ENCODE measurements at places on chromosomes 12 and 14.

GRCh38 chr12:65725376-65725775, 98.9 kb upstream of the HMGA2 start:
- no peak for DNase-seq

- DNase-seq: no peak
Observed at GRCh38 chr12:2804393-2805142, 7.9 kb upstream of the ITFG2 start.

DNA sequence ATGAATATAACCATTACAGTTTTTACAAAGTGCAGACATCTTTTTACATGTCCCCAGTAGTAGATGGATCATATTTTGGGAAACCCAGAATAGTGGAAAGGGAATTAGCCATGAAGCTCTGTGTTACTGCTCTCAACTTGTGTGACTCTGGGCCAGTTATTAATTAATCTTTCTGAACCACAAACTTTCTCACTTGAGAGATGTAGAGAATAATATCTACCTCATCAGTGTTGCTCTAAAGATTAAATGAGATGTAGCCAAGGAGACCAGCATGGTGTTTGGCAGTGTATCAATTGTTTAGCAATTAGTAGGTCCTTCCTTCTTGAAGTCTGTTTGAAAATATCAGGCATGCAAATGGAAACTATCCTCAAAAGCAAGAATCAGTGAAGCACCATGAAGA, 169.2 kb downstream of the TMTC2 start:
- DNase-seq: no peak

- DNase-seq: no peak
Observed at GRCh38 chr14:61109288-61109687, 128.2 kb downstream of the SLC38A6 start.

- DNase-seq: no peak
Observed at GRCh38 chr14:89061696-89062095, 237.2 kb downstream of the TTC8 start.

DNA sequence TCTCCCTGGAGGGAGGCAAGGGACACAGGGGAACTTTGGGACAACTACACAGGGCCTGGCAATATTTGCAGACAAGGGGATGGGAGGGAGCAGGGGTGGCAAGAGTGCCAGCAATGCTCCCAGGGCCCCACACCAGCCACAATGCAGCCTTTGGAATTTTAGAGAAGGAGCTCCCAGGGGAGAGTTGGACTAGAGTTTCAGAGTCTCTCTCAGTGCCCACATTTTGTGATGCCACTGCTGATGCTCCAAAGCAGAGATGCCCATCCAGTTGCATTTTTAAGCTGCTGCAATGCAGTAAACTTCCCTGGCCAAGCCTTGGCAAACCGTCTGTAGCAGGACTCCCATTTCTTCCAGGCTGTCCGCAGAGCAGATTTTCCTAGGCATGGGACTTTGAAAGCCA, 98.9 kb downstream of the ZFP36L1 start:
- DNase-seq: no peak

DNA sequence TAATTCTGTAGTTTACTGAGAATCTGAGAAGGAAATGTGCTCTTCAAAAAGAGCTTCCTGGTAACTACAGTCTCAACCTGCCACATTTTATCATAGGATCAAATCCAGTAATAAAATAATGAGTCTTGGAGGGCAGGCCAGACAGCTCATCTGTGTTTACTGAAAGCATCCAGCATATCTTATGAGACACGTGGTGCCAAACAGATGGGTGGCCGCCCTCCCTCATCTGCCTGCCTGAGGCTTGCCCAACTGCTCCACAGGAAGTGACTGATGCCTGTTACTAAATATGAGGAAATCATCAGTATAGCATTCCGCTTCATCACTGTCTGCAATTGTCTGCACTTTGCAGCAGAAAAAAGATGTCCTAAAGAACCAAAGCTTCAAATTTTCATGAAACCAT, 13.5 kb downstream of the DHRS7 start:
- no peak for DNase-seq

- no peak for DNase-seq
Observed at GRCh38 chr12:48861111-48861510, 4.6 kb downstream of the RND1 start.

- DNase-seq: no peak
Observed at GRCh38 chr14:94143711-94144110, 14.3 kb upstream of the IFI27L2 start.

DNA sequence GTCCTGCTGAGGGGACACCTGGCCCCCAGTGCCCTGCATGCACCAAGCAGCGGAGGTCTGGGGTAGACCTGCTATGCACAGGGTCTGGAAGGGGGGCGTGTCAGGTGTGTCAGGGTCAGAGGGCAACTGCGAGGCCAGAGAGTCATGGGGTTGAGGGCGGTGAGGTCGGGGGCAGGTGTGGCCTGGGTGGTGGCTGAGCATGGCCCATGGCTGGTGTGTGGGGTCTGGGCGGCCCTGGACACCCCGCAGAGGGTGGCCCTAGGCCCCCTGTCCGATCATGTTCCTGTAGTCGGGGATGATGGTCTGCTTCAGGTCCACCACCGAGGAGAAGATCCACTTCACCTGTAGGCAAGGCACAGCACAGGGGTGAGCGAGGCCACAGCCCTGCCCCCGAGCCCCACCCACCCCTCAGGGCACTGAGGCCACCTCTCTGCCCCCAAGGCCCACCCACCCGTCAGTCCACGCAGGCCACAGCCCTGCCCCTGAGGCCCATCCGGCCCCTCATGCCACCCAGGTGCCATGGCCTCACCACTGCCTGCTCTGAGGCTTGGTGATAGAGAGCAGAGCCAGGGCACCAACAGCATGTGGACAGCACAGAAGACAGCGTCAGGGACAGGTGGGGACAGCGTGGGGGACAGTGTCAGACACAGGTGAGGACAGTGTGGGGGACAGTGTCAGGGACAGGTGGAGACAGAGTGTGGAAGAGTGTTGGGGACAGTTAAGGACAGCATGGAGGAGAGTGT, 211.3 kb downstream of the TMEM121 start:
- DNase-seq: no peak

DNA sequence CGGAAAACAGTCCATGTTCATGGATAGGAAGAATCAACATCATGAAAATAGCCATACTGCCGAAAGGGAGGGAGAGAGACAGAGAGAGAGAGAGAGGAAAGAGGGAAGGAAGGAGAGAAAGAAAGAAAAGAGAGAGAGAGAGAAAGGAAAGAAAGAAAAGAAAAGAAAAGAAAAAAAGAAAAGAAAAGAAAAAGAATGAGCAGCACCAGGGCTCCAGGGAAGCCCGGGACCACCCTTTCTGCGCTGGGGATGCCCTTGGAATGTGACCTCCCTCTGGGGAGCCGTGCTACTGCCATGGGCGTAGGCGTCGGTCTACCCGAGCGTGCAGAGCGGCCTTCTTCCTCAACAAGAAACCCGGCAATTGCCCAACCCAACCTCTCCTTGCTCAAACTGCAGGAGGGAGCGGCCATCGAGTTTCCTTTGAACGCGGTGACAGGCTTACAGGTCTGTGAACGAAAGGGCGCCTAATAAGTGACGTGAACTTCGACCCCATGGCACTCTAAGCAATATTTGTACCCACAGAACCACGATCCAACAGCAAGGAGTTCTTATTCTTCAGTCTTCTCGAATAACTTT, 16.9 kb downstream of the OR6S1 start:
- DNase-seq: no peak

DNA sequence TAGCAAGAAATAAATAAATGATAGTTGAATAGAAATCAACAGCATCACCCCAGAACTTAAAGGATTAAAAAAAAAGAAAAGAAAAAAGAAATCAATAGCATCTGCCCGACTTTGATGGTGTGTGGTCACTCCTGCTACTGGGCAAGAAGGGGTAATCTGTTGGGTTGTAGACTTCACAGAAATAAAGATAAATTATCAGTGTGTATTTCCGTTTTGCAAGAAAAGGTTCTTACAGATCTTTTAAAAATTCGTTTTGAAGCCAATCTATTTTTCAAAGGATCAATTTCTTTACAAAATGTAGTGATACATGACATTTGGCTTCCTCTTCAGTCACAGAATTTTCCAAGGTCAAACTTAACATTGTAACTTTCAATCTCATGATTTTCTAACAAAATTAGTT, 448.9 kb upstream of the FAR2 start:
- no peak for DNase-seq

DNA sequence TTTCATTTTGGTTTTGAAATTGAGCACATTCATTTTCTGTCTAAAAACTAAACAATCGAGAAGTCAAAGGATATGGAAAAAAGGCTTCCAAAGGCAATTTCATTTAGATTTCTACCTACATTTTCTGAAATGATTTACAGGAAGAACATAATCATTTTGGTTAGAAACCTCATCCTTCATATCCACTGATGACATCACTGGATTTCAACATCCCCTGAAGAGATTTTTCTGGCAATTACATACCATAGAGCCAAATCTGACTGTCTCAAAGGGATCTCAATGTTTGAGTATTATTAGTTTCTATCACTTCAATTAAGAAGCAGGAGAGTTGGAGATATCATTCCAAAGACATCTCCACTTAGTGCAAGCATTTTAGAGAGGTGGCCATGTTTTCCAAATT, 137.8 kb downstream of the TTC7B start:
- no peak for DNase-seq

DNA sequence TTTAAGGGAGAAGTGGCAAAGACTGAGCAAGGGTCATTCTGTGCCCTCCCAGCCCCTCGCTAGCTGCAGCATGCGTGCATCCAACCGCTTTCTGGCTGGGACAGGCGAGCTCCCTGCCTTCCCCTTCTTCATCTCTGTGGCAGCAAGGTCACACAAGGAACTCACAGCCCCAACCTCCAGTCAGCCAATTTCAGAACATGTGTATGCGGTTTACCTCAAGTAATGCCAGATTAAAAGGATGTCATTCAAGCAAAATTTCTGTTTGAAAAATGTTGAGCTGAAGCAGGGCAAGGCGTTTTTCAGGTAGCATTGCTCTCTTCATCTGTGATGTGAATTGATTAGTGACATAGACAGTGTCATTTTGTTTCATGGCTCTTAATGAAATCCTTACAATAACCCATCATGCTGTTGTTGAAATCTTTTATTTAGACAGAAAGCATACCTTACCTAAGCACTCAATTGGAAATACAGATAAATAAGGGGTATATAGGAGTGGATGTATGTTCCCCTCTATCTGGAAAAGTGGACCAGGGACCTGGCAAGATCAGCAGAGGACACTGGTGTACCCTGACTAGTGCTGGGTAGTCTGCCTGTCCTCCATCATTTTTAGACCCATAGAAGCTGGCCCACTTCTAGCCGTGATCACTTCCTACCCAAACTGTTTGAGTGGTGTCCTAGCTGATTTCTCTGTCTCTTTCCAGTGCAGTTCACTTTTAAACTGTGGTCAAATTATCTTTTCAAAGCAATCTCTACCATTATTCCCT, 82.8 kb upstream of the NEDD1 start:
- DNase-seq: no peak

- no peak for DNase-seq
Observed at GRCh38 chr12:1666685-1667162, 24.1 kb upstream of the ADIPOR2 start.

DNA sequence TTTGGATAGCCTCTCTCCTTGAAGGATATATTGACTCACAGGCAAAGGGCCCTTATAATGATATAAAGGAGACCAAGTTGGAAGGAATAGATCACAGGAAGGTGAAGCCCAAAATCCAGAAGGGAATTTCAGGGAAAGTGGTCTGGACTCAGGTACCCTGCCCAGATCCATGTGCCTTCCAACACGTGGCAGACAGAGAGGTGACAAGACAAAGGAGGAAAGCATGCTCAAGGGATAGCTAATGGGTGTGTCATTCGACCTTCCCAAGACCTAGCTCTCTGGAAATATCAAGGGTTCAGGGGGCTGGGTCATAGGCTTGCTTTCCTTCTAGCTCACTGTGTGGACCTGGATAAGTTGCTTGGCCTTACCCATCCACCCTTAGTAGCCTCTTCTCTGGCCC, 214.3 kb downstream of the ZFP36L1 start:
- DNase-seq: no peak

DNA sequence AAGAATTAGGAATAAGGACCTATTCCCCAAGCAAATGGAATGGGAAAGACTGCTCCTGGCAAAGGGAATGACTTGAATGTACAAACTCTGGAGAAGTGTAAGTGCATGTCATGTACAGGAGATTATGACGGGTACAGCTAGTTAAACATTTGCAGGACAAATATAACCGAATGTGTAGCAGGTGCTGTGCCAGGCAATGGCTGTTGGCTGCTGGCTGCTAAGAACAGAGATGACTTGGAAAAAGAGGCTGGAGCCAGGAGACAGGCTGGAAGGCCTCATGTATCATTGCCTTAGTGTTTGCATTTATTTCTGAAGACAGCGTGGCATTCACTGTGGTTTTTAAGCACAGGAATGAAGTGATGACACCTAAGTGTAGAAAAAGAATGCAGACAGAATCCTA, 136.8 kb downstream of the TTC8 start:
- no peak for DNase-seq

DNA sequence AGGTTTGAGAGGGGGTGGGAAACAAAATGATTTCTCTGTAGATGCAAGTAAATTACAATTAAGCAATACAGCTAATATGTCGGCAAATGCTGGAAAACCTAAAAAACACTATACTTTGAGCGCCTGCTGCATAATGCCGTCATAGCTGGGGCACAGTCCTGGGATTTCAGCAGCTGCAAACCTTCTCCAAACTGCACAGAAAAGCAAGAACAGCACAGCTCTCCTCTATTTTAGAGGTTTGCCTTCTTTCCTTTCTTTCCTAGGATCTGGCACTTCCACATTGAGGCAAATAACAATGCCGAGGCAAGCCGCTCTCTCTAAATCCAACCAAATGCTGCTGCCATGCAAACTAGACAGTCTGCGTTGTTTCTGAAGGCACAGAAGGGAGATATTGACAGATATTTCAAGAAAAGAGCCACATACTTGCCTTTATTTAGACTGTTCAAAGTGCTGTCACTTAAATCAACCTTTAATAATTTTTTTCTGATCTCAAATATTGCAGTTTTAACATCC, 287.1 kb upstream of the G2E3 start:
- DNase-seq: no peak

DNA sequence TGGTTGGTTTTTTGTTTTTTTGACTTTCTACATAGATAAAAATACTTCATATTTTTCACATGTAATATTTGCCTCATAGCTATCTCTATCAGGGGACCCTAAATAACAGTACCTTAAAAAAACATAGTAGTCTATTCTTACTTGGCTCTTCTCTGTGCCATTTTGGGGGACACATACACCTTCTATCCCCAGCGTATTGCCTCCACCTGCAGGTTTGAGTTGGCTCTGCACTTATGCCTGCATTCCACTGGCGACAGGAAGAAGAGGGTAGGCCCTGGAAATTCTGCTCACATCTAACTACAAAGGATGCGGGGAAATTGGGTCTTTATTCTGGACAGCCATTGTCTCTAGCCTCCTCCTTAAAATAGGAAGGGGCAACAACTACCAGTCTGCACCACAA, 13.8 kb upstream of the IFI27L2 start:
- DNase-seq: no peak

Data from NCI-H1048 (cell line).